CD8-positive, alpha-beta memory T cell (primary cell): ENCODE measurements at places on chromosomes 5 and 9. TPM values are rescaled to one million over a fixed set of nuclear protein-coding genes. Genes with fewer than 3 reads are reported as not detected.
A peak's percentile ranks its signal among the peaks of the same experiment; 100 is the strongest.

DNA sequence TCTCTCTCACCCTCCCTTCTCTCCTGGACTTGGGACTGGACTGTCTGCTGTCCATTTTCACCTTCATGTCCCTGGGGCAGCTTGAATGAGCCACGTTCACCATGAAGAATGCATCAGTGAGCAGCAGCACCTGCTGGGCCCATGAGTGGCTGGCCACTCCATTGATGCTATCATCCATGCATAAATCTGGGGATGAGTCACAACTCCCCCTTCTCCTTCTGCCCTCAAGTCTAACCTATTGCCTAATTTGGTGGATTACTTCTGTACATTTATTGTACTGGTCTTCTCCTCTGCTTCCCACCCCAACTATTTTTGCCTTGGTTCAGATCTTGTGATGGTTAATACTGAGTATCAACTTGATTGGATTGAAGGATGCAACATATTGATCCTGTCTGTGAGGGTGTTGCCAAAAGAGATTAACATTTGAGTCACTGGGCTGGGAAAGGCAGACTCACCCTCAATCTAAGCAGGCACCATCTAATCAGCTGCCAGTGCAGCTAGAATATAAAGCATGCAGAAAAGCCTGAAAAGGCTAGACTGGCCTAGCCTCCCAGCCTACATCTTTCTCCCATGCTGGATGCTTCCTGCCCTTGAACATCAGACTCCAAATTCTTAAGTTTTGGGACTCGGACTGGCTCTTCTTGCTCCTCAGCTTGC is 46.7 kb downstream of the GDNF start:
- no peak for DNase-seq

DNA sequence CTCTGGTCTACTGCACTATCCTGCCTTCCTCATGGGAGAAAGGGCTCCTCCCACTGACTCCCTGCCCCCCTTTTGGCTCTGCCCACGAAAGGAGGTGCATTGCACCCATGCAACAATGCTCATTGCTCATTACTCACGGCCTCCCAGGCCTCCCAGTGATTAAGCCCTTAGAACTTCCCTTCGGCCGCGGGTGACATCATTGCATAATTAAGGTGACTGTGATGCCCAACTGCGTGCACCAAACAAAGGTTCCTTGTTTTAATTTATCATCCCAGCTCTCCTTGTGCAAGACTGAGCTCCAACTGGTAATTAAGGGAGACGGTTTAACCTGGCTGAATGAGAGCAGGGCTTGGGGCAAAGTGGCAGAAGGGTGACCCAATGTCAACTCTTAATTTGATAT is 180.4 kb downstream of the GAS1 start:
- DNase-seq = no peak

DNA sequence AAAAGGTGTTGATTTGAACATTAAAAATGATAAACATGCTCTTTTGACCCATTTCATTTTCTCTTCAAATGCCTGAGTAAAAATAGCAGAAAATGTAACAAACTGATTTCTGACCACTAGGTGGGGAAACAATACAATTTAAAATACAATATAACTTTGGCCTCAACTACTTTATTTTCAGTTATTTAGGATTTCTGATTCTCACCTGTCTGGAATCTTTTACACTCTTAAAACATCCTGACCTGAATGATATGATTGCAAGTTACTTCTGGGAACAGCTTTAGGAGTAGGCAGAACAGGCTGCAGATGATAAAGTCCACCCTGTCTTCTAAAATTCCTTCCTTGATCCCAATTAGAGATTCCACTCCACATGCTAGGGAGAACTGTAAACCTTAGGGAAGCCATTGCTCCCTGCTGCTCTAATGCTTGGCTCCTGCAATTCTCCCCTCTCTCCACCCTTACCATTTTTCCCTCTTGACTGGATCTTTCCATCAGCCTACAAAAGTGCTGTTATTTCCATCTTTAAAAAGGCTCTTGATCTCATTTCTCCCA is 70.3 kb downstream of the FYB1 start:
- no peak for DNase-seq

GRCh38 chr9:34688329-34689115 is 2.6 kb downstream of the CCL19 start:
- no peak for DNase-seq

GRCh38 chr5:168085261-168086031 is 206.0 kb upstream of the WWC1 start:
- DNase-seq = no peak

DNA sequence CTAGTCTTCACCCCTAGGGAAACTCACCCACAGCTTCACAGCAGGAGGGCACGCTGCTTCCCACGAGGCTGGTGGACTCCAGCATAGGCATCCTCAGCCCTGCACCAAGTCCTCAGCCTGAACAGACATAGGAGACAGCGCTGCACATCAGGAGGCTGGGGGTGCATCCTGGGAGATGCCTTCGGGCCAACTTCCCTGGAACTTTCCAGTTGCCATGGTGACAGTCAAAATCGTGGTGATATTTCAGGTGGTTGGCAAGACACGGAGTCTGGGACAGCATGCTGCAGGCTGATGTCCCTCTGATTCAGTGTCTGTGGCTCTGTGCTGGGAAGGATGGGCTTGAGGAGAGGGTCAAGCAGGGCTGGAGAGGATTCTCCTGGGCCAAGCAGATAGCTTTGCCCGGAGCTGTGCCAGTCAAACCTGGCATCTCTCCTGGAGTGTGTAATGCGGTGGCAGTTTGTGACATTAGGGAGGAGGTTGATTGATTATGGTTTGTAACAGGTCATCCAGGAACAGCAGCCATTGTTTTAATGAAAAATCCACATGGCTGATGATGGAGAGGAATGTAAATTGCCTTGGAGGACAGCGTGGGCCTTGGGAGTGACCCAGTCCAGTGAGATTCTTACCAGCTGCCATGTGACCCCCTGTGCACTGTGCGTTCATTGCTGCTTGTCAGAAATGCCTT is 35.6 kb upstream of the SEMA4D start:
- no peak for DNase-seq

- no peak for DNase-seq
These were observed 5.5 kb downstream of the MYORG start for GRCh38 chr9:34370970-34371880.

Gene MED10
- 58.8 TPM for total RNA-seq

Gene SOHLH1
- total RNA-seq = not detected

DNA sequence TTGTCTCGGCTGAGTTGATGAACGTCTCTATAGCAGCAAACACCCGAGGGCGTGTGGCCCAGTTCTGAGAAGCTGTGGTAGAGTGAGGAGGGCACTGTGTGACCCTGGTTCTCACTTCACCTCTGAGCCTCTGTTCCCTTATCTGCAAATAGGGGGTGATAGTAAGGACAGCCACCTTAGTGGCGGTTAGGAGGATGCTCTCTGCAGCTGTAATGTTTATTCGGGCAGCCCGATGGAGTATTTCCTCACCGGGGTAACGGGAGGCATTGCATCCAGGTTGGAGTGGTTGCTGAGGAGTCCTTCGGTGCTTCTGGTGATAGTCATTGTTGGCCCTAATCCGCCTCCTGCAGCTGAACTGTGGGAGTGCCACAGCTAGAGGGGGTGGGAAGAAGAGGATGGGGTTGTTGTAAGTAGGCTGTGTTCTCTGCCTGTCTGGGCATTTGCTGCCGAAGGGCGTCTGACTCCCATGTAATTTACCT is 13.9 kb downstream of the PRRC2B start:
- peak; percentile 75 for DNase-seq

- DNase-seq = no peak
These were observed 7.3 kb downstream of the CACFD1 start for GRCh38 chr9:133467101-133467500.

DNA sequence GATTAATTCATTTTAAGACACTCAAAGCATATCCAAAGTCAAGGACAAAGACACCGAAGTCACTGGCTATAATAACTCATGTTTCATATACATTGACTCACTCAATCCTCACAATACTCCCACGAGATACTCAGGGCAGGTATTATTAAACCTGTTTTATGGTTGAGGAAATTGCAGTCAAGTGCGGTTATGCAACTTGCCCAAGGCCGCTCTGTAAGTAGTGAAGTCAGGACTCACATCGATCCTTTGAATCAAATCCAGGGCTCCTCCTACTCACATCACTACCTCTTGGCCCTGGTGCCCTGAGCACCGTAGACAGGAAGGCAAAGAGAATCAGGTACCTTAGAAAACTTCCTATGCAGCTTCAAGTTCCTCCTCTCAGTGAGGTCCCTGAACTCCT is 87.8 kb upstream of the APC start:
- DNase-seq = no peak

- no peak for DNase-seq
These were observed 500.0 kb downstream of the DIRAS2 start for GRCh38 chr9:90142580-90142979.

DNA sequence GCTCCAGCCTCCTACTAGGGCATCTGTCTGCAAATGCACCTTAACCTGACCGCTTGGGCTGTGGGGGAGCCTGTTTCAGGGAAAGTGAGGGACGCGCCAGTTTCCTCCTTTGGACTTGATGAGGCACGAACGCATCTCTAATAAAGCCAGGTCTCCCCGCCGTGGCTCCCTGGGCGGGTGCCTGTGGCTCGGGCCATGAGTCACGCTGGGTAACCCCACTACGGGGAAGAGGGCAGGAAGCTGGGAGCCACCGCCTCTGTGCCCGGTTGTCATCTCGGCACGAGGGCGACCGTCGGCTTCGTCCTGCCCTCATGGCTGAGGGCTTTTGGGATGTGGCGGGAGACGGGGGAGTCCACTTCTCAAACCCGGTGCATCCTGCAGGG is 12.1 kb downstream of the NOTCH1 start:
- peak; percentile 46 for DNase-seq

GRCh38 chr5:102959055-102959454 is 160.9 kb downstream of the GIN1 start:
- no peak for DNase-seq

GRCh38 chr9:130421802-130422276 is 22.9 kb upstream of the ASS1 start:
- DNase-seq = no peak

- no peak for DNase-seq
These were observed 690.4 kb downstream of the SLCO4C1 start for GRCh38 chr5:101605700-101606099.

GRCh38 chr9:75231167-75231566 is 142.9 kb downstream of the OSTF1 start:
- no peak for DNase-seq

GRCh38 chr5:73901455-73901854 is 275.5 kb downstream of the ARHGEF28 start:
- DNase-seq = no peak
